ENCODE measurements at places on chromosomes 11 and 22. TPM values are rescaled to one million over a fixed set of nuclear protein-coding genes. Genes with fewer than 3 reads are reported as not detected.

MYO18B gene
- under 0.01 TPM for total RNA-seq

YPEL4 gene
- total RNA-seq, result 0.13 TPM

TBX10 gene
- total RNA-seq, result not detected

TMEM109 gene
- total RNA-seq, result 122 TPM

KRTAP5-9 gene
- not detected for total RNA-seq

CBLIF gene
- total RNA-seq, result not detected

NCF4 gene
- not detected for total RNA-seq

SLC22A25 gene
- not detected for total RNA-seq

NXPE1 gene
- not detected for total RNA-seq

LINC01488 gene
- not detected for total RNA-seq

ANO1 gene
- total RNA-seq, result not detected

GAB4 gene
- total RNA-seq, result not detected

OR10A6 gene
- not detected for total RNA-seq

Measured in dermis microvascular lymphatic vessel endothelial cell (primary cell).